NCI-H226 (cell line): ENCODE measurements at places on chromosomes 2 and 18.
A peak's percentile ranks its signal among the peaks of the same experiment; 100 is the strongest.

- DNase-seq = no peak
These were observed 4.1 kb downstream of the ITGA4 start for GRCh38 chr2:181461056-181461997.

DNA sequence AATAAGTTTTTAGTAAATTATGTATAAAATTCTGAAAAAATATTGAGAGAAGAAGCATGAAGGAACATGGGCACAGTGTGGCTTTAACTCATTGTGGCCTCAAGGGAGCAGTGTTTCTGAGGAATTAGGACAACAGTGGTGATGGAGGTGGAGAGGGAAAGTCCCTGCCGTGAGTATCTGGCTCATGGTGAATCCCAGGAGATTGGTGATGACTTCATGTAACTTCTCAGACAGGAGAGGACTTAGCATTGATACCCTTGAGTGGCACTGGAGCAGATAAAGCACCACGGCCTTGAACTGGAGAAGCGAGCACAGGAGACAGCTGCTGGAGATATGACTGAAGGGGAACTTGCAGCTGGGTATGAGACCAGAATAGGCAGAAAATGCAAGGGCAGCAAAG is 35.0 kb upstream of the LRP1B start:
- peak; percentile 57 for DNase-seq

GRCh38 chr2:85355073-85355410 is 473 bp downstream of the ELMOD3 start:
- no peak for DNase-seq

DNA sequence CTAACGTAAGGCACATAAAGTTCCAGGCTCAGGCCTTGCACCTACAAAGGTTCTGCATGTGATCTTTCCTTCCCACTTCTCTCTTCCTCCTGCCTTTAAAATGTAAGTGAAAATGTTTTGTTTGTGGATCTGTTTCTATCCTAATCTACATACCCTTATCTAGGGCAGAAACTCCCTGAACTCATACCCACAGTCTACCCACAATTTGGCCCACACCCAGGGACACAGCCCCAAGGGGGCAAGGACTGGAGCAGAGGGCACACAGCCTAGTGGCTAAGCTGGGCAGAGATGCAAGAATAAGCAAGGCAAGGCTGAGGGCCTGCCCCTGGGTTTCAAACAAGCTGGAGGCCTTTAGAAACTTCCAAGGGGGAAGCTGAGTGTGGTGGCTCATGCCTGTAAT is 71.0 kb downstream of the HS1BP3 start:
- peak; percentile 63 for DNase-seq

DNA sequence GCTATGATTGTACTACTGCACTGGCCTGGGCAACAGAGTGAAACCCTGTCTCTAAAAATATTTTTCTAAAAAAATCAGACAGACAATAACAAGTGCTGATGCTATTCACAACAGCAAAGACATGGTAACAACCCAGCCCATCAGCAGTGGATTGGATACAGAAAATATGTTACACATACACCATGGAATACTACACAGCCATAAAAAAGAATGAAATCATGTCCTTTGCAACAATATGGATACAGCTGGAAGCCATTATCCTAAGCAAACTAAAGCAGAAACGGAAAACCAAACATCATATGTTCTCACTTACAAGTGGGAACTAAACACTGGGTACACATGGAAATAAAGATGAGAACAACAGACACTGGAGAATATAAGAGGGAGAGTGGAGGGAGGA is 19.9 kb downstream of the FAM161A start:
- DNase-seq = no peak

DNA sequence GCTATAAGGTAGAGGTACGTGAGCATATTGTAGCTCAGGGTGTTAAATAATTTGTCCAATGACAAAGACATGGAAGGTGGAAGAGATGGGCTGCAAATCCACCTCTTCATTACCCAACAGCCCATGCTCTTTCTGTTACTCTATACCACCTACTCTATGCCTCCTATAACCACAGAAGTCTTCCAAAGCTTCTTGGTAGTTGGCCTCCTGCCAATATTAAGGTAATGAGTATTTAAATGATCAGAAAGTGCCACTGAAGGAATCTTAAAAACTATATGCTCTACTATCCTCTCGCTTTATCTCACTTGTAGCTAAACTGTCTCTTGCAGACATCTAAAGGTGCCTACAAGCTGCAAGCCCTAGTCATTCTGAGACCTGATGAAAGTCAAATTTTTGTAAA is 41.1 kb downstream of the SULT1C2 start:
- no peak for DNase-seq

- no peak for DNase-seq
These were observed 27.6 kb upstream of the SOCS6 start for GRCh38 chr18:70261141-70261788.
